ENCODE measurements at places on chromosomes 16 and 17.
A peak's percentile ranks its signal among the peaks of the same experiment; 100 is the strongest.

GRCh38 chr16:85984947-85985451 lies 86.0 kb downstream of the IRF8 start:
- DNase-seq: peak; percentile 27

DNA sequence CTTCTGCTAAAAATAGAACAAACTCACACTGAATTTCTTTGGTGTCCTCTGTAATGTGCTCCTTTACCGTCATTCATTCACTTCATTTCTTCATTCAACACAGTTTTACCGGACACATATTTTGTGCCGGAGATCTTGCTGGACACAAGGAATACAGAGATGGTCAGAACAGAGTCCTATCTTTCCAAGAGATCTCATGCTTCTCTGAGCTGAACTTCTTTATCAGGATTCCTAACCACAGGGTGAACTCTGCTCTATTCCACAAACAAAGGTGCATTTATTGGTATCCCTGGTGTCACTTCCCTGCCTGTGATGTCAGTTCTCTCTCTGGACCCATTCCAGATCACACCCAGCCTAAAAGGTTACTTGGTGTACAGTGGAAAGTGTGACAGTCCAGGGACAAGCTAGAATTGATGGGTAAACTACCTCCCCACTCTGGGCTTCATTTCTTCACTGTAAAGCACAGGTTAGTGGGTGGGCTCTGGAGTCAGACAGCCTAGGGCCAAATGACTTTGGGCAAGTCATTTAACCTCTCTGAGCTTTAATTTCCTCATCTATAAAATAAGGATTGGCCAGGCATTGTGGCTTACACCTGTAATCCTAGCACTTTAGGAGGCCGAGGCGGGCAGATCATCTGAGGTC lies 4.2 kb downstream of the IFI35 start:
- no peak for DNase-seq

- DNase-seq: no peak
These were observed 37.7 kb downstream of the GINS2 start for GRCh38 chr16:85650844-85651628.

DNA sequence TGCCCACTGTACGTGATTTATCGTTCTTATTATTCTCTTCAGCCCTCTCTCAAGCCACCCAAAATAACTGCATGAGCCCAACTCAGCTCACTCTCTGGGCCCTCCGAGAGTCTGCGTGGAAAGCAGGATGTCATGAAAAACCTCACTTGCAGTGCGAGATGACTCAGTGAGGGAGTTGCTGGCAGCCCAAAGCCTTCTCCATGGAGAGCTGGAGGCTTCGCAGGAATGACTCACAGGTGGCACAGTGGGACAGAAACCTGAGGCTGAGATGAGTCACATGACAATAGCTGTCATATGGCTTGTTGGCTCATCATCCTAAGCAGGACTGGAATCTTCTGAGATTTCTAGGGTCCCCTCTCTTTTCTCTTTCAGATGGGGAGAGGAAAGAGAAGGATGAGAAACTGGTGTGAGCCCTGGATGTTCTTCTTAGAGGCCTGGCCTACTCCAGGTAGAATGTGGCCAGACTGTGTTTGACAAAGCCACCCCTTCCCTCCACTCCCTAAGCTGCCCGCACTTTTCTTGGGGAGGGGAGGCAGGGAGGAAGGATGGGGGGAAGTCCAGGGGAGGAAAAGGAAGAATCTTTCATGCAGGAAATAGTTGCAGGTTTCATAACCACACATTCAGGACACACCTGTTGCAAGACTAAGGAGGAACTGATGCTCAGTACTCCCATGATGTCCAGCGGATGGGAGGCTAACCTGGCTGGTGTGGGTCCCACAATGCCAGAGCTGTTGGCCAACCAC lies 160.6 kb upstream of the RPL38 start:
- DNase-seq: no peak

- DNase-seq: no peak
These were observed 317.3 kb downstream of the FOXL1 start for GRCh38 chr16:86895606-86896005.

GRCh38 chr17:1039511-1040215 lies 42.7 kb downstream of the TIMM22 start:
- DNase-seq: peak; percentile 10

GRCh38 chr16:51532551-51532950 lies 381.5 kb upstream of the SALL1 start:
- DNase-seq: no peak

DNA sequence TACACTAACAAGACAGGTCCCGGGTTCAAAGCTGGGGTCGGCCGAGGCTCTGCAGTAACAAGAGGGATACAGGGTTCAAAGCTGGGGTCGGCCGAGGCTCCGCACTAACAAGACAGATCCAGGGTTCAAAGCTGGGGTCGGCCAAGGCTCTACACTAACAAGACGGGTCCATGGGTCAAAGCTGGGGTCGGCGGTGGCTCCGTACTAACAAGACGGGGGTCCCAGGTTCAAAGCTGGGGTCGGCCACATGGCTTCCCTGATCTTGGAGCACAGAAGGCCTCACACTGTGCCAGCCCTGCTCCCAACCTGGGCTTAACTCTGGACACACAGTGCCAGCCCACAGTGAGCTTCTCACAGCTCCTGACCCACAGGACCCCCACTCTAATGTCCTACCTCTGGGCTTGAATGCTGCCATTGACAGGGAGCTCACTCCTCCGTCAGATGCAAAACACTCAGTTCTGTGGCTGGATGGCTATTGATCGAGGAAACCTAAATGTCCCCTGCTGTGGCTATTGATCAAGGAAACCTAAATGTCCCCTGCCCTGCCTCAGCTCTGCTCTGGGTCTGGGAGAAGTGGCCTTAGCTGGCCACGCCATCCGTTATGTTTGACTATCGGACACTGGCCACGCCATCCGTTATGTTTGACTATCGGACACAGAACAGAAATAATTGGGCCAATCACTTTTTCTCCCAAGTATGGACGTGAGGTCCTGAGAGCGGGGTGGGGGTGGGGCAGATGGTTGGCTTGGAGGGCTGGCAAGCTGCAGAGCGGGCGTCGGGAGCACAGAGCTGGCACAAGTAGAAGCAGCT lies 54.6 kb upstream of the DOC2B start:
- DNase-seq: no peak

DNA sequence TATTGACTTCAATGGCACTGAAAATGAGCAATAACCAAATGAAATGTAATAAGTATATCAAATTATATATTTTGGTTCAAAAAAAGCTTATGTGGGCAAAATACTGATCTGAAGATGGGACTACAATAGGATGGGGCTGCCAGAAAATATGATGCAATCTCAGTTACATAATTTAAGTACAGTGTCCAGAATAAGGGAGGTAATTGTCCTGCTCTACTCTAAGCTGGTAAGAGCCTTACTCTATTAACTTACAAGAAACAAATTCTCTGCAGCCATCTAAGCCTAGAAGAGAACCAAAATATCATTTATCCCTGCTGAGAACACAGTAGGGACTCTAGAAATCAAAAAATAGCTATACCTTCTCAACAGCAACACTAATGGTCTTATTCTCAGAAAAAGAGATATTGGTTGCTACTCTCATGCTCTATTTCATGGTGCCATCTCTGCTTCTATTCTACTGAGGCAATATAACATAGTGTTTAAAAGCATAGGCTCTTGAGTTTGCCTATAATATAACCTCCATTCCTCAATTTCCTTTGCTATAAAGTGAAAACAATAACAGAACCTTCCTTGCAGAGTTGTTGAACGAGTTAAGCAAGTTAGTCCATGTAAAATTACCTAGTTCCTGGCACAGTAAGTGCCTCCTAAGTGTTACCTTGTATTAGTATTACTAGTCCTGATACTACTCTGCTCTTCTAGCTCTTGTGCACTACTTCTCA lies 19.9 kb downstream of the NQO1 start:
- DNase-seq: no peak

- peak; percentile 75 for DNase-seq
These were observed 70.8 kb downstream of the ABR start for GRCh38 chr17:1108765-1109605.

GRCh38 chr16:31458073-31458843 lies 1.0 kb upstream of the ARMC5 start:
- peak; percentile 63 for DNase-seq

DNA sequence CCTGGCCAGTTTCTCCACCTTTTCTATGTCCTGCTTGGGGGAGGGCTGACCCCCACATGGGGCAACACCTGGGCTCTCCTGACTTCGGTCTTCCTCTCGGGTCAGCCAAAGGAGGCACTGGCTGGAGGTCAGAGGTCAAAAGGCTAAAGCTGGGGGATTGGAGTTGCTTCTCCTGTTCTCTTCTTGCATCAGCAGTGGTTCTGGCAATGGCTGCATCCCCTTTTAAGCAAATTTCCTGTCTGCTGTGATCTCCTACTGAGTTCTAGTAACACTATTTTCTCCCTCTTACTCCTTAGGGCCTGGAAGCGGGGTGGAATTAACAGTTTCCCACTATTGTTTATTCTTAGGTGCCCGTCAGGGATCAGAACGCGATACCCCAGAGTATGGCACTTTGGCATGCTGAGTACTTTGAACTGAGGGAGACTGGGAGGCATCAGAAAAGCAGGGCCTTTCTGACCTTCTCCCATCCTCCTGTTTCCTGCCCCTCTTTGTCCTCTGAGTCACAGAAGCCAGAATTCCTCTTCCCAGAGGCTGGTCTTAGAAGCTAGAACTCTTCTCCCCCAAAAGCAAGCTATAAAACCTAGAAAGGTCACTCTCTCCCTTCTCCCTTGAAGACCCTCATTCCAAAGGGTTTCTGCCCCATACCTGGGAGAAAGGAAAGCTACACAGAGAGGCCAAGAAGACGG lies 268.2 kb downstream of the STX8 start:
- DNase-seq: no peak

- no peak for DNase-seq
These were observed 302.7 kb downstream of the MAF start for GRCh38 chr16:79297805-79298204.

- no peak for DNase-seq
These were observed 23.8 kb downstream of the LCMT1 start for GRCh38 chr16:25135254-25135878.

DNA sequence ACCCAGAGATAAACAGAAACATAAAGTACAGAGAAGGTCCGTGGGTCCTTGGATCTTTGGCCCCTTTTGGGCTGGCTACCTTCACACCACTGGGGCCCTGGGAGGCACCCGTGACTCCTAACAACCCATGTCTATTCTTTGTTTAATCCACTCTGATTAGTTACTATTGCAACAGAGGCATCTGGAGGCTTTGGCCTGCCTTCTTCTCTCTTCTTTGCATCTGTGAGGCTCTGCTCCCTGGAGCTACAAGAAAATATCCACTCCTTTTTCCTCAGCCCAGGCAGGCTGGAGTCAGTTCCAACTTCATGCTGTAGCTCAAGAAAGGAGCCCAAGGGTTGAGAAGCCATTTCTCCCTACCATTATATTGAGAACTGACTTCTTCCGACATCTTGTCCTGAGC lies 9.5 kb upstream of the CMIP start:
- no peak for DNase-seq

DNA sequence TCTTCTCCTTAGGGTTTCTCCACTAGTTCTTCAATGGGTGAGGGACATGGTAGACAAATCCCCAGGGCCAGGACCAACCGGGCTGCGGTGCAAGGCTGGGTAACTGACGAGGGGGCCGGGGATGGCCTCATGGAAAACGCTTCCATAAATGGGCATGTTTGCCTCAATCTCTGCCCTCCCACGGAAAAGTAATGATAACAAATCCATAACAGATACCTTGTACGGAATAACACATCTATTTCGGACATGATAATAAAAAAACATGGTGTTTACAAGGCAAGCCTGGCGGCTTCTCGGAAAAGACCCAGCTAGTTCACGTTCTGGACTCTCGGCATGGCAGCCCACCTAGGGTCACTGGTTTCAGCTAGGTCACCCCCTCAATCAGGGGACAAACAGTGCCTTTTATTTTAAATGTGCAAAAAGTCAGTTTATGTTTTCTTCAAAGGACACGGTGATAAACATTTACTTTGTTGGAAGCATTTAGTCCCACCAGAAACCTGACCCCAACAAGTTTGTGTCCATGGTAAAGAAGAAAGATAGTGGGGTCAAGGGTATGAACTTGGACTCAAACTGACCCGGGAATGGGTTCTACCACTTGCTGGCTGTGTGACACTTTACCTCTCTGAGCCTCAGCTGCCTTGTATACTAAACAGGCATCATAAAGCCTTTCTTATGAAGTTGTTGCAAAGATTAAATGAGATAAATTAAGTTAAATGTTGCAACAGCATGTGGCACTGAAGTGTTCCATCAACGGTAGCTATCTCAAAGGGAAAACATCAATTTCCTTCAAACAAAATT lies 1.7 kb downstream of the MYH11 start:
- no peak for DNase-seq

DNA sequence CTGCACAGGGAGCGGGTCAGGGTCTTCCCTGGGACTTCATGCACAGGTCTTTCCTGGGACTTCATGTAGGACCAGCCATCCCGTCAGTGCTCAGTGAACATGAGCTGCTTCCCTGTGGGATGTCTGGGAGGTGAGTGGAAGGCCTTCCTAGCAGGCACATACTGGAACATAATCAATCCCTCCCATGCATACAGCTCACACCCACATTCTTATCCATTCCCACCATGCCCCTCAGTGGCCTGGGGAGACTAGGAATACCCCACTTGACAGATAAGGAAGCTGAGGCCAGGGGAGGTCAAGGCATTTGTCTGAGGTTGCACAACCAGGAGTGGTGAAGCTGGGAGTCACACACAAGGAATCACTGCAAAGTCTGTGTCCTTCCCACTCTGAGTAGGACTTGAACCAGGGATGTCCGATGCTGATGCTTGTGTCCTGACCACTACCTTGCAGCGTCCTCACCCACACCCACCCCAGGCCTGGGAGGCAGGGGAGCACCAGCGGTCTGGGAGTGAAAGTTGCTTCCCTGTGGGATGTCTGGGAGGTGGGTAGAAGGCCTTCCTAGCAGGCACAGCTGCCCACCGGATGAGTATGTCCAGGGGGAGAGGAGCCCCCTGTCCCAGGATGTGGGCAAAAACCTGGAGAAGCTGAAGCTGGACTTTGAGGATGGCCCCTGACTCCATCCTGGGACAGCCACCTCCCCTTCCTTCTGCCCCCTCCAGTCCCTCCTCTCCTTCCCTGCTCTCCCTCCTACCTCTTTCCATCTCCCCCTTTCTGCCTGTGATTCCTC lies 1.0 kb upstream of the NLRC5 start:
- DNase-seq: no peak

DNA sequence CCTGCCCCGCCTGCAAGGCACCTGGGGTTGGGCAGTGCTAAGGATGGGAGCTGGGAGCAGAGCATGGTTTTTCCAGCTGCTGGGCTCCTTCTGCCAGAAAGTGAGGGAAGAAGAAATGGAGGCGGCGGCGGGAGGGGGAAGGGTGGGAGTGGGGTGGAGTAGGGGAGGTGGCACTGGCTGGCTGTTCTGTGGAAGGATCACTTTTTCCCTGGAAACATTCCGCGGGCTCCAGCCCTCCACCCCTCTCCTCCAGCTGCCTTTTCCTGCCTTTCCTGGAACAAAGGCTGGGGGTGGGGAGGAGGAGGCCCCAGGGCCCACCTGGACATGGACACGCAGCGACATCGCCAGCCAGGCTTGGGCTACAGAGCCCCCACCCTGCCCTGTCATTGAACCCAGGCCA lies 41.1 kb downstream of the CFAP20 start:
- DNase-seq: no peak

GRCh38 chr17:4941319-4941610 lies 1.2 kb downstream of the RNF167 start:
- DNase-seq: no peak
